Fibroblast of lung (primary cell): ENCODE measurements at places on chromosomes 4 and X.
A peak's percentile ranks its signal among the peaks of the same experiment; 100 is the strongest.

DNA sequence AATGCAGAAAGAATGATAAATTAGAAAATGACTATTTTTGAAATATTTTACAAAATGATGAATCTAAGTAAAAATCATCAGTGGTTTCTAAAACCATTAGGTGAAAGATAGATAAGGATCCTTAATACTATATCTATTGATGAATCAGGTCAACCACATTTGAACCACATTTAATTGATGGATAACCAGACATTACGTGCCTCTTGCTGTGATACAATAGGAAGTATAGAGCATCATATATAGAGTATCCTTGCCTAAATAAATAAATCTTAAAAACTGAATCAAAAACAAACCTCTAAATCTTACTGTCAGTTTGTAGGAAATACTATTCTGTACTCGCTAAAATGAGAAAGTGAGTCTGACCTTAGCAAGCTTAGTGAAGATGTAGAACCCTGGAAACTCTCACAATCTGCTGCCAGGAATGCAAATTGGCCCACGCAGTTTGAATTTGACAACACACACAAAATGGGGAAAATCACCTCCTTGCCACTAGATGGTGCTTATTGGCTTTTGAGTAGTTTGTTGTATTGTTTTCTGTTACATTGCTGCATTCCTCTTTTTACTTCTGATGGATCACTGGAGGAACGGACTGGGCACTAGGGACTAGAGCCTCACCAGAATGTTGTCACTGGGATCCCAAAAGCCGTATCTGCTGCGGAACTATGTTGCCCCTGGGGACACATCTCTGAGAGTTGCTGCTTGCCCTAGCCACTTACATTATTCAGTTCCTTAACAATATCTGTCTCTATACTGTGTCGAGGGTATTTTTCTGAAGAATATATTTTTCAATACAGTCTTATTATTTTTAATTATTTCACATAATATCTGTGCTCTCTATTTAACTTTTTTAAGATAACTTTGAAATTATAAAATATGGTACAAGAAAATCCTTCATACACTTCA, 25.4 kb upstream of the SLAIN2 start:
- DNase-seq: peak; percentile 68

GRCh38 chr4:127634181-127634580, 1.4 kb downstream of the INTU start:
- DNase-seq: peak; percentile 87

GRCh38 chrX:77444075-77444474, 3.1 kb upstream of the FGF16 start:
- DNase-seq: no peak

DNA sequence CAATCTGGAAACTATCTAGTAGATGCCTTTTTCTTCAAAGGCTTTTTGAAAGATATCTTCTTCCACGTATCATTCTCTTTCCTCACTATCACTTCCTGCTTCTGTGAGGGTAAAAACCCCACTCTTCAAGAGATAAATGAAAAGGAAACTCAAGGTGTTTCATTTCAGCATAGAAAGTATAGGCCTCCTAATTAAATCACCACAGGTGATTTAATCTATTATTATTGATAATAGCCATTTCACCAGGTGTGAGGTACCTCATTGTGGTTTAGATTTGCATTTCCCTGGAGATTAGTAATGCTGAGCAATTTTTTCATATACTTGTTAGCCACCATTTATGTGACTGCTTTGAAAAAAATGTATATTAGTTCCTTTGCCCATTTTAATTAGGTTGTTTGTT, 92.0 kb upstream of the EMCN start:
- DNase-seq: no peak

GRCh38 chr4:18394656-18395055, 373.1 kb upstream of the LCORL start:
- DNase-seq: no peak

DNA sequence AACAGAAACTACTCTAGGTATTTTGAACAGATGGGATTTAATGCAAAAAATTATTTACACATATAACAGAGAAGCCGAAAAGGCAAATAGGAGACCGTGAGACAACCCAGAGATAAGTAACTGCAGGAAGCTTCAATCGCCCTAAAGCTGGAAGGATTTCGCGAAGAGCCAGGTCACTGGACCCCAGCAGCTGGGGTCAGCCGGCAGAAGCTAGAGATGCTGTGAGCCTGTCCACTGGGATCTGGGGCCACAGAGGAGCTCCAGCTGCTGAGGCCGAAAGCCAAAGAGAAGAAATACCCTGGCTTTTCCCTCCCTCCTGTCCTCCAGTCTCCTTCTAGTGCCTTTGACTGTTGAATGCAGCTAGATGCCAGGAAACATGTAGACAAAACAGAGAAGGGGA, 192.8 kb upstream of the BCOR start:
- no peak for DNase-seq

DNA sequence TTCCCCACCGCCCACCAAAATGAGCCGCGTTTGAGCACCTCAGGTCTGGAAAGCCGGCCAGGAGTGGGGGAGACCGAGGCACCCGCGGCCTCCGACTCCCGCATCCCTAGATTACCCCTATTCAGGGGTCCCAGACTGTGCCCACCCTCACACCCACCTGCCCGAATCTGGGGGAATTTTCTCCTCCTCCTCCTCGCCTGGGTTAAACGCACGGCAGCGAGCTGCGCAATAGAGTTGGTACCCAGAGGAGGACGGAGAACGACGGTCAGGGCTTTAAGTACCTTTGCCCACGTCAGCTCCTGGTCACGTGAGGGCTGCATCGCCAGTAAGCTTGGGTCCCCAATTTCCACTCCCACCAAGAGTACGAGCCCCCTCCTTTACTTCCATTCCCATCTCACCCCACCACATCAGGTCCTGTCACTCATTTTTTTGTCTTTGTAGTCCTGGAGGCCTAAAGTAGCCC, at the start of gene ARMCX2:
ARMCX2 (minus strand) TSS at position 250 of the 463 bp plus-strand sequence. CDS start 2,262 bp downstream, outside the sequence.
- DNase-seq: peak; percentile 74

DNA sequence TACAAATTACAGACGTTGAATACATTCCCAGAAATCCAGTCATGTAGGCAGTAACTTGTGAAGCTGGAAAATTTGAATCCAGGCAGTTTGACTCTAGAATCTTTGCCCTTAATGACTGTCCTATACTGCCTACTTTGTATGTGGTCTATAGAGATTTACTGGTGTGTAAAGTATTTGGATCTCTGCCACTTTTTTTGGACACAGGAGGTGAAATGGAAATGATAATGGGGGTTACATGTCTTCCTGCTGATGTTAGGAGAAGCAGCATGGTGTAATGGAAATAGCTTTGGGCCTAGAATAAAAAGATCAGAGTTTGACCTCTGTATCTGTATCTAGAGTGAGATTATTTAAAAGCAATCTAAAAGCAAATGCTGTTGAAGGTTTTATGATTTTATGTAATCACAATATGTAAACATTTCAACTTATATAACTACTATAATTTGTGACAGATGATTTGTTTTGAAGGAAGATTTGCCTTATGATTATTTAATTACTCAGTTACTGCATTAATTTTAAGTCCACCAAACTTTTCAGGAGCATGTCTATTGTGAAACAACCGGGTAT, 3.3 kb downstream of the COL4A5 start:
- no peak for DNase-seq

- DNase-seq: no peak
Observed at GRCh38 chr4:87012265-87012953, 77.6 kb downstream of the AFF1 start.

DNA sequence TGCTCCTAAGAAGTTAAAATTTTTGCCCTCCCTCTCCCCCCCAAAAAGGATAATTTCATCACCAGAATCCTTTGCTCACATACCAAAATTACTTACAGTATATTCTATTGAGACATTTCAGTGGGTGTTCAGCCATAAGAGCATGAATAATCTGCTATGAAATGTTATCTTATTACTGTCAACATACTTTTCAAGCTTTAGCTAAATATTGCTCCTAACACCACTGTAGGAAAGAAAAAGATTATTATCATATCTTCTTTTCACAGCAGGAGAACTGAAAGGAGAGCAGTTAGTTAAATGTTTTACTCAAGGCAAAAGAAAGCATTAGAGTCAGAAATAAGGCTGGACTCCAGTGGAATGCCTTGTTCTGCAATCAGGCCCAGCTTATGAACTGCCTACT, 231.0 kb upstream of the GYPA start:
- peak; percentile 49 for DNase-seq

DNA sequence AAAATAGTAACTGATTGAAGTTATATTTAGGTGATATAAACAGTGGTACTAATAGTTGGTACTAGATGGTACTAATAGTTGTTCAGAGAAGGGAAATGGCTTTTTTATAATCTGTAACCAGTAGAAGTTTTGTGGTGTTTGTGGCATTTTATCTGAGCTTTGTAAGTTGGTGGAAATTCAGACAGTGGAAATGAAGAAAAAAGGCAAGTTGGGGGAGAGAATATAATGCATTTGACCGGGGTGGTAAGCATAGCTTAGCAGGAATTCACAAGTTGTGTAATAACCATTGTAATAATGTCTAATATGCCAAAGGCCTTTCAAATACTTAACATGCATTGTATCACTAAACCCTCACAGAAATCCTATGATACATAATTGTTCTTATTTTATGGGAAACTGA, 36.3 kb downstream of the DTHD1 start:
- DNase-seq: peak; percentile 43

DNA sequence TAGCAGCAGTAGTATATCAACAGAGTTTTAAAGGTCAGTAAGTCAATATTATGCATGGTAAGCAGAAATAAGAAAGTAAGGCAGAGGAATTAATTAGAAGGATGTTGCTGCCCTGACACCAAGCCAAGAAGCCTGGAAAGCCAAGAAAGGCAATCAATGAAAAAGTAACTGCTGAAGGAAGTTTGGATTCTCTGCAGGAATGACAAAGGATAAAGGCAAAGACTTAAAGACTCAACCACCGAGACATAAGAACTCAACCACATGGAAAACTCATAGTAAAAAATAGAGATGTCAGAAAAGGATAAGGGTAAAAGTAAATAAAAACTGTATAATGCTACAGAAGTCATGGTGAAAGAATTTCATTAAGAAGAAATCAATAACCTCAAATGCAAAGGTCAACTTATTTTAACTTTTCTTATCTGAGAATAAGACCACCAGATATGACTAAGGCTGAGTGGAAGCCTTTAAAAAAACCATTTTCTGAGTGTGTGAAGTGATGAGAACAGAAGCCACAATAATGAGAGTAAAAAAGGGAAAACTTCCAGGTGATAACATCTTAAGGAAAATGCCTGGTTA, 55.2 kb downstream of the NEK1 start:
- peak; percentile 90 for DNase-seq

DNA sequence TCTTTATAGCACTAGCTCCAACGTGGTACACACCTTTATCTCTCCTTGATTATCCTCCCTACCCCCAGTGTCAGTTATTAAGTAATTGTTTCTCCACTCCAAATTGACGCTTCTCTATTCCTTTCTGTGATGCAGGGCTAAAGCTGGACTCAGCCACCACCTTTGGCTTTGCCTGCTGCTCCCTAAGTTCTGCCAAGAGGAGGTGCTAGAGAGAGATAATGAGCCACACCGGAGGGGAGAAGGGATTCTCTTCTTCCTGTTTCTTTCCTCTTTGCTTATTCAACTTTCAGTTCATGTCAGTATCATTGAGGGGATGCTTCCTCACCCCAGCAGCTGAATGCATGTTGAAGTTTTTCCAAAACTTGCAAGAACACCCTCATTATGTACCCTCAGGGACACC, 176.5 kb downstream of the GBA3 start:
- no peak for DNase-seq

- peak; percentile 7 for DNase-seq
Observed at GRCh38 chr4:84529169-84529751, 30.2 kb upstream of the NKX6-1 start.

DNA sequence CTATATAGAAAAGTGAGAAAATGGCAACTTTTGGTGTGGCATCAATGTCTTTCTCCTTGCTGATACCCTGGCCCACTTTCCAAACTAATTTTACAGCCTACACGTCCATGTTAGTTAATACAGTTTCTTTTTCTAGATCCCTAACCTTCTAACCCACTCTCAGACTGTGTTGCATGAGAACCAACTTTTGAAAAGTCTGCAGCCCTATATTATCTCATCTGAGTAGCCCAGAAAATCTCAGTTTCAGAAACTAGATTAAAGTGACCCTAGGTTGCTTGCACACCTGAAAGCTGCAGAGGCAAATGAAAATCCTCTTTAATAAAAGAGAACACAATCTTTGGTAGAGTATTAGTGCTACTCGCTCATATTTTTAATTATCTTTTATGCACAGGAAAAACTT, 371.6 kb upstream of the EMCN start:
- no peak for DNase-seq

DNA sequence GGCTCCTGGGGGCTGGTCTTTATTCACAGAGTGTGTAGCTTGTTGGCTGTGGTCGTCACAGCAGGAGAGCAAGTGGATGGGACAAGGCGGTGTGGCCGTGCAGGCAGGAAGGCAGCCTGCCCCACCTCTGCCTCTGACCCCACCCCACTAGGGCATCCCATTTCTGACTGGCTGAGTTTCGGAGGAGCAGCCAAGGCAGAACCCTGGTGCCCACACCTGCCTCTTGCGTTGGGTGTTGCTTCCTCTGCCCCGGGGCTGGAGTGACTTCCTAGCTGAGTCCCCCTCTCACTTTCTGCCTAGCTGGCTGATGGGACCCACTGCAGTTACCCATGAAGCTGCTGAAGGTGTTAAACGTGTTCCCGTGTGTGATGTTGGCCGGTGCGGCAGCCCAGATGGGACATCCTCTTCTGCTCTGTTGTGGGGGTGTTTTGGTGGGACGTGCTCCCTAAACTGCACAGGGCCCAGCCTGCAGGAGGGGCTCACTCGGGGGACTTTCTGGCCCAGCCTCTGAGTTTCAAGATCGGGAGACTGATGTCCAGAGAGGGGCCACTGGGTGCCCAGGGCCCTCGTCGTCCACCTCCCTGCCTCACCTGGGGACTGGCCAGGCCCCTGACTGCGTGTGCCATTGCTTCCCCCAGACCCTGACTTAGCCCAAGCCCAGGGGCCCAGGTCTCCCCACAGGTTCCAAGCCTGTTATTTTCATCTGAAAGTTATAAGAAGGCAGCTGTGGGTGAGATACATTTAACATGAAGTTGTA, 101.5 kb downstream of the PSAPL1 start:
- DNase-seq: no peak

- DNase-seq: no peak
Observed at GRCh38 chr4:78936989-78937388, 2.2 kb downstream of the PAQR3 start.

DNA sequence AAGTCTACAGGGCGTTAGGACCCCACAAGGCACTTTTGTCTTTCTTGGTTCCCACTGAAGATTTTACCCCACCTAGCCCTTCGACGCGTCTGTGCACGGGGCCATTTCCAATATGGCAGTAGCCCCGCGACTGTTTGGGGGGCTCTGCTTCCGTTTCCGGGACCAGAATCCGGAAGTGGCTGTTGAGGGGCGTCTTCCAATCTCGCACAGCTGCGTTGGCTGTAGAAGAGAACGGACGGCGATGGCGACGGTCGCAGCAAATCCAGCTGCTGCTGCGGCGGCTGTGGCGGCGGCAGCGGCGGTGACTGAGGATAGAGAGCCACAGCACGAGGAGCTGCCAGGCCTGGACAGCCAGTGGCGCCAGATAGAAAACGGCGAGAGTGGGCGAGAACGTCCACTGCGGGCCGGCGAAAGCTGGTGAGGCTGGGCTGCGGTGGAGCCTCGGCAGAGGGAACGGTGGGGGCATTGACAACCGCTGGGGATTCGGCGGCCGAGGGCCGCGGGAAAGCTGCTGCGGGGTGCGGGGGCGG, at the start of gene USP11:
USP11 (plus strand) TSS at position 207 of the 530 bp plus-strand sequence; CDS start at position 242, 35 bp downstream.
- DNase-seq: peak; percentile 60
